ENCODE measurements at places on chromosomes 3 and 15. TPM values are rescaled to one million over a fixed set of nuclear protein-coding genes. Genes with fewer than 3 reads are reported as not detected.

GRCh38 chr3:138950006-138950644, 3.1 kb downstream of the FOXL2NB start:
- peak; percentile 28 for DNase-seq

- DNase-seq: peak; percentile 73
These were observed 8.4 kb upstream of the ATR start for GRCh38 chr3:142586803-142587406.

- peak; percentile 80 for DNase-seq
These were observed 2.6 kb upstream of the TMCO5A start for GRCh38 chr15:37931868-37932267.

- DNase-seq: peak; percentile 32
These were observed 62.1 kb upstream of the SLC6A11 start for GRCh38 chr3:10753964-10754363.

The GOLGA8O gene
- total RNA-seq: 0.36 TPM

GRCh38 chr3:156655819-156656550, 18.4 kb upstream of the TIPARP start:
- no peak for DNase-seq

The ITIH1 gene
- total RNA-seq: not detected

DNA sequence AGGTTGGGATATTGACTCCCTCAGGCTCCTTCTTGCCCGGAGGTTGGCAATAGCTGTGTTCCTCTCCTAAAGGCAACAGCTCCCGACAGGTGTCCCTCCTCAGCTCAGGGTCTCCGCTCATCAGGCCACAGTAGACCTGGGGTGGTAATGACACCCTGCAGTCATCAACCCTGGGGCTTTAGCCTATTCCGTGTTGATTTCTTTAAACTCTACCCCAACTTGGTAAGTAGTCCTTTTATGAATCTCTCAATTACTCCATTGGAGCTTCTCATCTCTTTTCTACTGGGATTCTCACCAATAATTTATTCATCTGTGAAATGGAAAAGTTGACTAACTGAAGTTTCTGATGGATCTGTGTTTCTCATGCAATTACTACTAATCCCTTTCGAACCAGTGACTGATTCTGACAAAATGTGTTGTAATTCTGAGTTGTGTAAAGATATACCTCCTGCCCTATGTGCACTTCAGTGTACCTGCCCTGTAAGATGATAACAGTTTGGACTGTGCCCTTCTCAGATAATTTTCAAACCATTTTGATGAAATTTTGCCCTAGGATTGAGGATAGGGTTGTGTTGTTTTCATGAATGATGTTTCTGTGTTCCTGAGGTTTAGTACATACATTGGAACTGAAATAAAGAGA, 89.7 kb downstream of the RPL39L start:
- DNase-seq: no peak

DNA sequence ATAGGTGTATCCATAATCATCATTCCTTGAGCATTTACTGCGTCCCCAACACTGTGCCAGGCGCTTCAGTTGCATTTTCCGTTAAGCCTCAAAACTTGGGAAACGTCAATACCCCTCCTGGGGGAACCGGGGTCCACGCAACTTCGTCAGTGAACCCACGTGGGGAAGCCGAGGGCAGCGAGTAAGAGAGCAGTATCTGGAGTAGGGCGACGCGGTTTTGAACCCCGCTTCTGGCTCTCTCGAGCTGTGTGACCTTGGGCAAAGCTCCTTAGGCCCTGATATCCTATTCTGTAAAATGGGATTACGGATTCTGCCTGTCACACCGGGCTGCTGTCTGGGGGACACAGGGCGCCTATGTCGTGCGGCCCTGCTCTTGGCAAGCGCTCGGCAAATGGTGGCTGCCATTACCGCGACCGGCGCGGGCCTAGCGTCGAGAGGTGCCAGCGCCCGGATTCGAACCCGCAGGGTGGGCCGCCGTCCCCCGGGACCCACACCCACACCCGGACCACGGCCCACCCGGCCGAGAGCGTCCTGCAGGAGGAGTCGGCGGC, 590 bp downstream of the POLG start:
- DNase-seq: no peak

DNA sequence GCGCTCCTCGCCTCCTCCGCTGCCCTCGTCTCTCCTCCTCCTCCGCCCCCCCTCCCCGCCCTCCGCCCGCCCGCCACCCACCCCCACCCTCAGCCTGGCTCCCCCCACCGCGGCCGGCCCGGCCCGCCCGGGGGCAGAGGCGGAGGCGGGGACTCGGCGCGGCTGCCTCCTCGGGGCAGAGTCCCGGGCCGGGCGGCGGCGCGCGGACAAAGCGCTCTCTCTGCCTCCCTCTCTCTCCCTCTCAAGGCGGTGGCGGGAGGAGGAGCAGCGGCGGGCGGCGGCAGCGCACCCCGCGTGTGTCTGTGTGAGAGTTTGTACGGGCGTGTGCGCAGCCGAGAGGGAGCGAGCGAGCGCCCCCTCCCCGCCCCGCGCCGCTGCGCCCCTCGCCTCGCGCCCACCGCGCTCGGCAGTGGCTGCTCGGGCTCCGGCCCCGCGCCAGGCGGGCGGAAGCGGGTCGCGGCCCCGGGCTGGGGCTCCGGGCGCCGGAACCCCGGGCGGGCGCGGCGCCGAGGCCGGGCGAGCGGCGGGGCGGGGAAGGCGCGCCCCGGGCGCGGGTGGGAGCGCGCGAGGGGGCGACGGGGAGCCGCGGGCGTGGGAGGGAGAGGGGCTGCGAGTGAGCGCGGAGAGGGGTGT, at the start of gene IGF2BP2:
Gene IGF2BP2 (minus strand): TSS at position 37 of the 633 bp plus-strand sequence. CDS start 82 bp downstream, outside the sequence.
- peak; percentile 80 for DNase-seq

DNA sequence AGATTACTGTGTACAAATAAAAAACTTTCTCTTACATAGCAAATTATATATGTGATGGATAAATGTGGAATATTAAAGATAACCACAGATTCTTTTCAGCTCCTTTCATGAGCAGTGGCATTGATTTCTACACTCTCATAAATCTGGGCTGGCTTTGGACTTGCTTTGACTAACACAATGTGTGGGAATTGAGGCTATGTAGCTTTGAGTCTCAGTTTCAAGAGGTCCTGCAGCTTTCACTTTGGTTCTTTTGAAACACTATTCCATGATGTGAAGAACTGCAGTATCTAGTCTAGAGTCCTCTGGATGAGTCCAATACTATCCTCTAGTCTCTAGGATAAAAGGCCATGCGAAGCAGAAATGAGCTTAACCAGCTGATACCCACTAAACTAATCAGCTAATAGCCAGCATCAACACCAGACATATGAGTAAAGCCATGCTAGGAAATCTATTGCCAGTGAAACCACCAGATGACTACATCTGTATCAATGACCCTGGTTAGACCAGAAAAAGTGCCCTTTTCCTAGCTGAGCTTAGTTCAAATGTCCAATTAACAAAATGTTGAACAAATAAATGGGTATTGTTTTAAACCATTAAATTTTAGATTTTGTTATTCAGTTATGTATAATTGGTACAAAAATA, 274.9 kb upstream of the ZPLD1 start:
- DNase-seq: no peak

DNA sequence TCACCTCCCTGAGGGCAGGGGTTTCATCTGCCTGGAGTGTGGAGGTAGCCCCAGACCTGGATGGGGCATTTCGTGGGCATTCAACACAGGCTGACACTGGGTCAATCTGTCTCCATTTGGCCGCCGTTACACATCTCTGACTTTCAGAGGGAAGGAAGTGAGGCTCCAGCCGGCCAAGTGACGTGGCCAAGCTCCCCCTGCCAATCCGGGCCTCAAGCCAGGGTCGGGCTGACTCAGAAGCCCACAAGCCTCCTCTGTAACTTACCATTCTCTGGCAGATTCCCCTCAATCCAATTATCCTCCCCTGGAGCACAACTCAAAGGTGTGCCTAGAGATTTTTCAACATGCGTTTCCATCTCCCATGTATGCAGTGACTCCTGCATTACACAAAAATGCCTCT, 227.6 kb downstream of the KLF13 start:
- DNase-seq: peak; percentile 94

GRCh38 chr3:52216585-52217408, 8.6 kb downstream of the TLR9 start:
- DNase-seq: peak; percentile 79

All from IMR-90 (cell line).